ENCODE measurements at places on chromosomes 5 and 9. TPM values are rescaled to one million over a fixed set of nuclear protein-coding genes. Genes with fewer than 3 reads are reported as not detected.

The ORM2 gene
- total RNA-seq: not detected

The FYB1 gene
- total RNA-seq: 26.0 TPM

GRCh38 chr5:62190173-62190572, 115.8 kb upstream of the KIF2A start:
- no peak for DNase-seq

The PCDHGB5 gene
- 9.5 TPM for total RNA-seq

GRCh38 chr5:38878391-38879077, 32.7 kb downstream of the OSMR start:
- no peak for DNase-seq

The SV2C gene
- 0.05 TPM for total RNA-seq

DNA sequence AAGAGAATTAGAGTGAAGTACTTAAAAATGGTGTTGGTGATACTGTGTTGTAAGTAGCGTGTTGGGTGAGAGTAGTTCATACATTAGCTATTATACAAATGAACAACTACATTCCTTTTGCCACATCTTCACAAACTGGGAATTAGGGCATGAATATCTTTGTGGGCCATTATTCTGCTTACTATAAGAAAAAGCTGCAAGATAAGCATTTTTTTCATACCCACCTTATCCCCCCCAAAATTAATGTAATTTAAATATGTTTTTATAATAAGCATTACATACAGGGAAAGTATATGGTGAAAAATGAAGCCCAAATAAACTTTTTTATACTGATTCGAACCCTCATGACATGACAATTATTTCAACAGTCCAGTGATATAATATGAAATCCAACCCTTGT, 69.5 kb downstream of the FAM81B start:
- no peak for DNase-seq

GRCh38 chr9:36928670-36929349, 105.3 kb downstream of the PAX5 start:
- no peak for DNase-seq

GRCh38 chr5:16484081-16484480, 18.5 kb upstream of the ZNF622 start:
- DNase-seq: no peak

The RALGDS gene
- 28.3 TPM for total RNA-seq

- no peak for DNase-seq
These were observed 49.5 kb downstream of the DAB2IP start for GRCh38 chr9:121700832-121701419.

The FSD1L gene
- 5.5 TPM for total RNA-seq

The DELE1 gene
- total RNA-seq: 49.6 TPM

DNA sequence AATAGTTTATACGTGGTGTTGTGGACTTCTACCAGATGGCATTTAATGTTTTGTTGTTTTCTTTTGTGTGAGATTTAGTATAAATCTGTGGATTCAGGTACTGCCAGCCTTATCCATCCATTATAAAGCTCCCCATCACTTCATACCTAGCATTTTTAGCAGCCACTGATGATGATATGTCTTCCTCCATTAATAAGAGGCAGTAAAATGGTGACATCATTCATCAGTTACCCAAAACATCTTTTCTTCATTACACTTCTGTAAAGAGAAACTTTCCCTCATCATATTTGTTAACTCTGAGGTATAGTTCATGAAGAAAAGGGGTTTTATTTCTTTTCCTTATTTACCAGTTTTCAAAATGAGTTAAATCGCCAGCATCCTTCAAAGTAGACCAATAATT, 19.4 kb downstream of the CHD1 start:
- no peak for DNase-seq

DNA sequence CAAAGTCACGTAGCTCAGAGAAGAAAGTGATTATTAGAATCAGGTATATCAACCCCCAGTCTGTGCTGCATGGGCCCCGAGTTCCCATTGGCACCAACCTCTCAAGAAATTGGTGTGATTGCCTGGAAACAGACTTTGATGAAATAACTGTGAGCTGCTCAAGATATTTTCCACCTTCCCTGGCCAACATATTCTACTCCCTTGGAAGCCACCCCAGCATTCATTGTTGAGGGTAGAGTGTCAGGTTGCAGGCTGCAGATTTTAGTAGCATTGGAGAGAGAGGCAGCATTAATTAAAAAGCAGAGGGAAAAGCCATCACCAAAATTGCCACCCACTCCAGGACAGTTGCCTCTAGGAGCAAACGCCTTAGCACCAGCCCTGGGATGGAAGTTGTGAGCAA, 154.2 kb upstream of the TNPO1 start:
- DNase-seq: no peak

DNA sequence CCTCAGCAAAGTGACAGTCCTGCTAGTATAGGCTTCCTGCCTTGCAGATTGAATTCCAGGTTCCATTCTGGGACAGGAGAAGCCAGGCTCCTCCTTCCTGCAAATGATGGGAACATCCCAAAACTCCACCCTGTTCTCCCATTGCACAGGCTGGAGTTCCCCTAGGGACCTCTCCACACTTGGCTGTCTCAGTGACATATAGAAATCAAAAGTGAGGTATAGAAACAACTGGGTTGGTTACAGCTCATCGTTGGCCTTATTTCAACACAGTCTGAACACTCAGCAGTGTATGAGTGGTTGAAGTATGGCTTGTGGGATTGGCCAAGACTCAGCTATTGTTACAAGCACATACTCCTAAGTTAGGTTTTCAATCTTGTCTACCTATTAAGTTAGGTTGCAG, 157.8 kb upstream of the FTMT start:
- no peak for DNase-seq

The IL31RA gene
- total RNA-seq: not detected

GRCh38 chr5:113675166-113675565, 161.7 kb downstream of the YTHDC2 start:
- DNase-seq: no peak

DNA sequence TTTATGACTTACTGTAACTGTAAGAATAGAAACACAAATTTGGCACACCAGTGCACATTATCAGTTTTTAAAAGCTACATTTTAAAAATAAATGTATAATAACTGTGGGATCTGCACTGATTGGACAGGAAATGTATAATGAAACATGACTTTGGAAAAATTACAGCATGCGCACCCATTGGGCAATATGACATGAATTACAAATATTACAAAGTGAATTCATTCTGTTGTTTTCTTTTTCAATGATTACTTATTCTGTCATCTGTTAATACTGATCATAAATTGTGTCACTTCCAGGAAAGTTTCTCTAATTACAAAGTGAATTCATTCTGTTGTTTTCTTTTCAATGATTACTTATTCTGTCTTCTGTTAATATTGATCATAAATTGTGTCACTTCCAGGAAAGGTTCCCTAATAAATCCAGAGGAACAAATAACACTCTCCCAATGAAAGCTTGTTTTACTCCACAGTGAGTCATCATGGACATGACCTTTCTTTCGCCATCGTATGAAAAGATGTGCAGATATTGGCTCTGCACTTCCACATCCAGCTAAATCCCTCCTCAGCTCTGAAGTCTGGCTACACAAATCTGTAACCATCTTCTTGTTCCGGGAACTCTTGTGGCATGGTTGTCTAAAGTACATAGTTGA, 297.0 kb upstream of the HAPLN1 start:
- no peak for DNase-seq

- DNase-seq: no peak
These were observed 108.5 kb downstream of the ZSWIM6 start for GRCh38 chr5:61440596-61440995.

The SPINK4 gene
- total RNA-seq: not detected

The RNF183 gene
- not detected for total RNA-seq

DNA sequence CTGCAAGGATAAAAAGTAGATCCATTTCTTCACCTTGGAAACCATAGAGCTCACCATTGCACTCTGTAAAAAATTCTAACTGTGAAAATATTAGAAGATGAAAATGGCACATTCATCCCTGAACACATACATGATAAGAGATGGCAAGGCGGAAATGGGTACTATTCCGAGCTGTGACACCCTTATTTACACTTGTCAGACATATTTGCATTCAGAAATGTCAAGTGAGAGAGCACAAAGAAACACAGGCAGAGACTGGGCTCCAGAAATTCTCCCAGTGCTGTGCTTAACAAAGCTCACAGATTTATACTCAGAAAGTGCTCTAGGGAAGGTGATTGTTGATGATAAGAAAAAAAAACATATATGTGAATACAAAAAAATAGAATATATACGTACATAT, 170.3 kb upstream of the PUM3 start:
- DNase-seq: no peak

The SCGB3A2 gene
- not detected for total RNA-seq

DNA sequence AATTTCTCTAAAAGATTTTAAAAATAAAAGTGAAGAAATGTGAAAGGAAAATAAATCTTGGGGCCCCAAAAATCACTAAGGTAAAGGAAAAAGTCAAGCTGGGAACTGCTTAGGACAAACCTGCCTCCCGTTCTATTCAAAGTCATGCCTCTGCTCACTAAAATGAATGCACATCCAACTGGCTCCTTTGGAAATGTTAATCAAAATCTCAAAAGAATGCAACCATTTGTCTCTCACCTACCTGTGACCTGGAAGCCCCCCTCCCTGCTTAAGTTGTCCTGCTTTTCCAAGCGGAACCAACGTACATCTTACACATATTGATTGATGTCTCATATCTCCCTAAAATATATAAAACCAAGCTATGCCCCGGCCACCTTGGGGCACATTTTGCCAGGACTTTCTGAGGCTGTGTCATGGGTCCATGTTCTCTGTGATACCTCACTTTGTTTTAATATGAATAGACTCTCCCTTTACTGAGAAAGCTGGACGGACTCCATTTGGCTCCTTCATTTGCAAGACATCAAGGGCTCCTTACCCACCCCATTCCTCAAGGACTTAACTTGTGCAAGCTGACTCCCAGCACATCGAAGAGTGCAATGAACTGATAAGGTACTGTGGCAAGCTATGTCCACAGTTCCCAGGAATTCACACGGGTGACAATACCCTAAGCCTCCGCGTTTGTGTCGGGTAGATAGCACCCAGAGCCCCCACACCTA, 164.3 kb downstream of the SMC2 start:
- no peak for DNase-seq

DNA sequence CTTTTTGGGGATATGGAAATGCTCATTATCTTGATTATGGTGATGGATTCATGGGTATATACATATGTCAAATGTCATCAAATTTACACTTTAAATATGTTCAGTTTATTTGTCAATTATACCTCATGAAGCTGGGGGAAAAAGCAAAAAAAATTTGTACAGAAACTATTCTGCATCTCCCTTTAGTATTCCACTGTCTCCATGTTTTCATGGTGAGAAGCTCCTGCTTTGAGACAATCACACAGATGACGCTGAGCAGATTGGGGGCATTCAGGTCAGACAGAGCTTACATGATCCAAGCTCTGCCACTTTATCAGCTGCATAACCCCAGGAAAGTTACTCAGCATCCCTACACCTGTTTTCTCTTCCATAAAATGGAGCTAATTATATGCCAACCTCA, 101.5 kb downstream of the PLPPR1 start:
- no peak for DNase-seq

DNA sequence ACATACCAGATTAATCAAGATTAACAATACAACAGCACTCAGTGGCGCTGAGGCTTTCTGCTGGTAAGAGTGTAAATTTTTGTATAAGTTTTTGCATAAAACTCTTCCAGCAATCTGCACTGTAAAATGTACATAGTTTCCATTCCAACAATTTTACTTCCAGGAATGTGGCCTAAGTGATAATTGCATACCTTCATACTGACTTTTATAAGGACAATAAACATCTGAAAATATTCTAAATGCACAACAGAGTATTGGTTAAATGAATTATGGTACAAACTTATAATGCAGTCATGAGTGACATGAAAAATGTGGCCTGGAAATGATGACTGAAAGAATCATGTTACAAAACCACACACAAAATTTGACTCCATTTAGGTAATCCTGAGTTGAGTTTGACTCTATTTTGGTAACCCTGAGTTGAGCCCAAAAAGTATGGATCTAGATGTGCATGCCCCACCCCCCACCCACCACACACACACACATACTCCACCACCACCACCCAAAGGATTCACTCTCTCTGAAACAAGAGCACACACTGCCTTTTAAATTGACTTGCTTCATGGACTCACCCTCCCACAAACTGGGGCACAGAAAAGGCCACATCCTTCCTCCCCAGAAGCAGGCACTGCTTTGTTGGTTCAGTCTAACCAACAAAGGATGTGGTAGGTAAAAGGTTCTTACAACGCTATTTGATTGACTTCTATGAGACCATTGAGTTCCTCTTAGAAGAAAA, 137.6 kb downstream of the SUSD1 start:
- DNase-seq: no peak

The IQGAP2 gene
- total RNA-seq: 12.9 TPM

DNA sequence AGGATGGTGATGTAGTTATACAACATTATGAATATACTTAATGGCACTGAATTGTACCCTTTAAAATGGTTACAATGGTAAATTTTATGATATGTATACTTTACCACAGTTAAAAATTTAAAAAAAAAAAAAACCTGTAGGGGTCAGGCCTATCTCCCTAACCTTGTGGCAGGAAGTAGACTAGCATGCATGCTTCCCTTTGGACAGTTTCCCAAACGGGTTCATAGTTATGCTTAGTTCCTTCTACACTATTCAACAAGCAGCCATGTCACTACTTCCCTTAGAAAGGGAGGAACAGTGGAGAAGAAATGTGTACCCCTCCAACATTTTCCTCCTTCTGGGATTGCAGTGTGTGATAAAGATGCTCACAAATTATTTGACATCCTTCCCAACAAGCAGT, 32.5 kb downstream of the IDNK start:
- no peak for DNase-seq

The IL5 gene
- total RNA-seq: not detected

The ESM1 gene
- total RNA-seq: not detected

GRCh38 chr9:105836936-105837660, 142.8 kb downstream of the TMEM38B start:
- DNase-seq: no peak

The LAMC3 gene
- not detected for total RNA-seq

GRCh38 chr5:164234321-164234720, 728.9 kb downstream of the MAT2B start:
- DNase-seq: no peak

The PAEP gene
- not detected for total RNA-seq

The ARL14EPL gene
- total RNA-seq: not detected

The TXNDC8 gene
- total RNA-seq: not detected

GRCh38 chr5:170337045-170337733, 39.6 kb upstream of the LCP2 start:
- DNase-seq: no peak

The GABBR2 gene
- not detected for total RNA-seq

DNA sequence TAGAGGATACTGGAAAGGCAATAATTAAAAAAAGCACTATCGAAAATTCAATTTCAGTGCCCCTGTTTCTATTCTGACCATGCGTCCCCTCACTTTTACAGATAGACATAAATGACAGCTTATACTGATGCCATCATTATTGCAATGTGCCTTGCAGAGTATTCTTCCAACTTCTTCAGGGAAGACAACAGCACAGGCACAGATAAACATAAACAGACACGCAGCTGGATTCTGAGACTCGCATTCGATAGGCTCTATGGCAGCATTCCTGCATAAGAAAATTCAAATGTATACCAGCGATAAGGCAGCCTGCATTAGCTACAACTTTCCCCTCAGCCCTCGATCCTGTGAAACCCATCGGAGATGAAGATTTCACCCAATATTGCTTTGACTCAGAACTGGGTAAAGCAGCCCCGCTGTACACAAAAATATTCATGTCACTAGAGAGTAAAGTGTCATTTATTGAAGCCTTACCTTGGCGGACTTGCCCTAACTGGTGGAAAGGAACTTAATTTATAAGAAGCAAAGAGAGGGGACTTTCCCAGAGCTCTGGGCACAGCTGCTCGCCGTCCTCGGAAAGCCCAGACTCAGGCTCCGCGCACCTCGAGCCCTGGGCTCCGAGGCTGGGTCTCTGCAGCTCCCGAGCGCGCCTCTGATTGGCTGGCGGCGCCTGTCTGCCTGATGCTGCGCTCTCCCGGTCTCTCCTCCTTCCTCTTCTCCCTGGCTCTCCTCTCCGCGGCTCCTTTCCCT, at the start of gene CDH18:
Gene CDH18, minus strand, starts transcription at position 589 of the 750 bp plus-strand sequence. CDS start 149,214 bp downstream, outside the sequence.
- peak; percentile 69 for DNase-seq

Measured in posterior vena cava (tissue), 2 donors.